ENCODE measurements at places on chromosomes 6 and 20.
A peak's percentile ranks its signal among the peaks of the same experiment; 100 is the strongest.

DNA sequence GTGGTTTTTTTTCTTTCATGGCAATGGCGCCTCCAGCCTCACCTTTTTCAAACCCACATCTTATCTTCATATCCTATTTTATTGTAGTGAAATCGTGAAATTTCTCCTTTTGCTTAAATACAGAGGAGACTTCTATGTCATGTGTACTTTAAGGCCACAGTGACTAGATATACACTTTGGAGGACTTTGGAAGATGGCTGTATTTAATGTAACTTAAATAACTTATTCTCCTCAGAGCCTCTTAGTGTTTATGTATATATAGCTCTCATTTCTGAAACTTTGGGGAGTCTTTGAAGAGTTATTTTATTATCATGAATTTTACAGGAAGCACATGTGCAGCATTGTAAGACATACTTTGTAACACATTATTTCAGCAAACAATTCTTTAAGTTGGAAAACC, 968 bp downstream of the LAMA2 start:
- DNase-seq: no peak

- peak; percentile 17 for DNase-seq
These were observed 60.4 kb upstream of the AKAP12 start for GRCh38 chr6:151179321-151179720.

- peak; percentile 26 for DNase-seq
These were observed 191.7 kb upstream of the HSF2 start for GRCh38 chr6:122207794-122208193.

DNA sequence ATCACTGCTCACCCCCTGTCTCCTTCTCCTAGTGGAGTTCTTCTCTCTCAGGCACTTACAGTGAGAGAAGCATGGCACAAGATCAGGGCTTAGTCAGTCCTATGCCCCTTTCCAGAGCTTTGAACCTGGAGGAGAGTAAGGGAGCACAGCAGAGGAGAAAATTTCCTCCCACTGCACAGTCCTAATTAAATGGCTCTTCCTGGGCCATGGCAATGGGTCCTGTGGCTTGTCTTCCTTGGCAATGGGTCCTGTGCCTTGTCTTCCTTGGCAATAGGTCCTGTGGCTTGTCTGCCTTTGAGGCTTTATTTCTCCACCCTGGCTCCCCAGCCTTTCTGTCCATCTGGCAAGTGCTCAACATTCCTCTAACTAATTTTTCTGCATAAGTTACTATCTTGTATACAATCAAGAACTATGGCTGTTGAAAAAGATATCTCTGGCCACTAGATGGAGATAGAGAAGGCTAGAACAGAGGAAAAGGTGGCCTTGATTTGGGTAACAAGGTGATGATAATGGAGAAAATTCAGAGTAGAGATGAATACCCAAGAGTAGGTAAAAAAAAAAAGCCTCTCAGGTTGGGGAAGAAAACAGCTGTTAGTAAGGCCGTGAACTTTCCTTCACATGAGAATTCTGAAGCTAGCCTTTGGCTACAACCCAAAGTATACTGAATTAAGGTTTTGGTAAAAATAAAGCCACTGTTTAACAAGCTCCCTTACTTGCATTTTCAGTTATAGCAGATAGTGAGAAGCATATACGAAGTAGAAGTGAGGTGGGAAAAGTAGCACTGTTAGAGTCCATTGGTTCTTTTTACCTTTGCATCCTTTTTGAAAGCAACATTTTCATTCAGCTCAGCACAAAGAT, 504.9 kb downstream of the DOK5 start:
- DNase-seq: no peak

DNA sequence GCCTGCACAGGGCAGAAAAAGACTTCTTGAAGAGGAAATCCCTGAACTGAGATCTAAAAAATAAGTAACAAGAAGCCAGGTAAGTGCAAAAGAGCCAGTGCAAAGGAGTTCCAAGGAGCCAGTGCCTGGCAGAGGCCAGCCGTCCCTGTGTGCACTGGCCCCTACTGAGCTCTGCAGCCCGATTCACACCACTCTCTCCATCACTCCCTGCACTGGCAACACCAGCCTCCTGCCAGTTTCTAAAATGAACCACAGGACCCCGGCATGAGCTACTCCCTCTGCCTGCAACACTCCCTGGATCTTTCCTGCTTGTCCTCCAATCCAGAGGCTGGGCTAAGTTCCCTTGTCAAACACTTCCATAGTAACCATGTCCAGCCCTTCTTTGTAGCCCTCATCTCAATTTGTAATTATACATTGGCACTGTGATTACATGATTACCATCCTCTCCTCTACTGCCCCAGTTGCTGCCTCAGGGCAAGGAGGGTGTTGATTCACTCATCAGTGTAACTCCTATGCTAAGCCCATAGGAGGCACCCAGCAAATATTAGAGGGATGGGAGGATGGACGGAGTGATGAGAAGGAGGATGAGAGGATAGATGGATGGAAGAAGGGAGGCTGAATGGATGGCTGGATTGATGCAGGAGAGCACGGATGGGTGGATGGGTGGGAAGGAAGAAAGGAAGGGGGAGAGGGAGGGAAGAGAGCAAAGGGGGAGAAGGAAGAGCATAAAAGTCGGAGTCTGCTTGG, 49.3 kb downstream of the SIRPA start:
- no peak for DNase-seq

GRCh38 chr6:16953905-16954304, 147.9 kb upstream of the STMND1 start:
- no peak for DNase-seq

GRCh38 chr6:152680151-152680550, 17.5 kb upstream of the MYCT1 start:
- DNase-seq: no peak

DNA sequence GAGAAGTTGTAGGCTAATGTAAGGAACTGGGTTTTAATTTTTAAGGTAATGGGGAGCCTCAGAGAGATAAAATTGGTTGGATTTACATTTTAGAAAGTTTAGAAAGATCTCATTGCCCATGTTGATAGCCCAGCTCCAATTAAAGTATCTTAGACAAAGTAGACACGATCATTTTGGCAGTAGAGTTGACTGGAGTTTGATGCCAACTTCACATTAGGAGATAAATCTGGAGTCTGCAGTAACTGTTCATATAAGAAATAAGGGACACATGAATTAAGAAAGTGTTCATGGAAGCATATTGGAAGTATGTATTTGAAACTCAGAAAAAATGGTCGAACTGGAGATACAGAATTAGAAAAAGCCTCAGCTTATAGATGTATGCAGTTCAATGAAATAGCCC, 12.6 kb upstream of the E2F3 start:
- no peak for DNase-seq

GRCh38 chr6:104123227-104123626, 736.5 kb downstream of the HACE1 start:
- DNase-seq: no peak

GRCh38 chr6:98639089-98639635, 195.2 kb upstream of the POU3F2 start:
- no peak for DNase-seq

DNA sequence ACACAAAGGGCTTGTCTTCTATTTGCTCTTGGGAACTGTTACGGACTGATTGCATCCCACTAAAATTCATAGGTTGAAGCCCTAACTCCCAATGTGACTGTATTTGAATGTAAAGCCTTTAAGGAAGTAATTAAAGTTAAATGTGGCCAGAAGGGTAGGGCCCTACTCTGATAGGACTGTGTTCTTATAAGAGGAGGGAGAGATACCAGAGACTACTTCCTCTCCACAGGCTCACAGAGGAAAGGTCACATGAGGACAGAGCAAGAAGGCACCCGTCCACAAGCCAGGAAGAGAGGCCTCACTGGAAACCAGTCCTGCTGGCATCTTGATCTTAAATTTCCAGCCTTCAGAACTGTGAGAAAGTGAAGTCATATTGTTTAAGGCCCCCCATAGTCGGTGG, 211.9 kb downstream of the CDH26 start:
- DNase-seq: no peak

- no peak for DNase-seq
These were observed 77.7 kb upstream of the KCNG1 start for GRCh38 chr20:51100617-51101016.

GRCh38 chr6:71419217-71420094, 130.8 kb downstream of the OGFRL1 start:
- no peak for DNase-seq

DNA sequence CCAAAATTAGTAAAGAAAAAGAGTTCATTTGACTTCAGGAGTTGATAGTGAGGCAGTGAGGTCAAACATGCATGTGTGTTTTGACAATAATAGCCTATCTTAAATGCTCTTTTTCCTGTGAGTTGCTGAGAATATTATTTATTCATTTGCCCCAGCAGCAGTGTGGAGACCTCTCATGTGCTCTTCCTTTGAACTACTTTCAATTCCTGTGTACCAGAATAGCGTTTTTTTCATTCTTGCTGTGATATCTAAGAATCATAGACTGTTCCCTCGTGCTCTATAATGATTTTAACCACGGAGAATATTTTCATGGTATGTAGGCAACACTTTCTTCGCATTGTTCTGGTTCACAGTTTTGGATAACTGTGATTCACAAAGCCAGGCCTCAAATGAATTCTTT, 5.2 kb downstream of the CDYL start:
- DNase-seq: no peak

- no peak for DNase-seq
These were observed 771.4 kb upstream of the DEFB115 start for GRCh38 chr20:30486103-30486478.

GRCh38 chr6:15246217-15246665, 372 bp downstream of the JARID2 start:
- no peak for DNase-seq

DNA sequence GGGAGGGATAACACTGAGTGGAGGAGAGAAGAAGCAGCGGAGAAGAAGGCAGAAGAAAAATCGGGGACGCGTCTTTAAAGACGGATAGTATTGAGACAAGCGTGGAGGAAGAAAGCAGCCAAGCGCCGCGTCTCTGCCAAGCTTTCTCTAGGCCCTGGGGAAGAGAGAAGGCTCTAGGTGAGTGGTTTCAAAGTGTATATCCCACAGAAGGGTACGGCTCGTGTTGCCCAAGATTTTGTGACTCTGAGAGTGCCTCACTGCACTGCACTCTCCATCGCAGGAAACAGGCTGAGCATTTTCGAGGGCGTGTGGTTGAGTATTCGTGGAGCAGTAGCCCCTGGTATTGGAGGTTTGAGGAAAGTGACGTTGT, 185.4 kb downstream of the TRIM27 start:
- DNase-seq: no peak

- no peak for DNase-seq
These were observed 42.8 kb downstream of the METTL24 start for GRCh38 chr6:110315207-110315868.

DNA sequence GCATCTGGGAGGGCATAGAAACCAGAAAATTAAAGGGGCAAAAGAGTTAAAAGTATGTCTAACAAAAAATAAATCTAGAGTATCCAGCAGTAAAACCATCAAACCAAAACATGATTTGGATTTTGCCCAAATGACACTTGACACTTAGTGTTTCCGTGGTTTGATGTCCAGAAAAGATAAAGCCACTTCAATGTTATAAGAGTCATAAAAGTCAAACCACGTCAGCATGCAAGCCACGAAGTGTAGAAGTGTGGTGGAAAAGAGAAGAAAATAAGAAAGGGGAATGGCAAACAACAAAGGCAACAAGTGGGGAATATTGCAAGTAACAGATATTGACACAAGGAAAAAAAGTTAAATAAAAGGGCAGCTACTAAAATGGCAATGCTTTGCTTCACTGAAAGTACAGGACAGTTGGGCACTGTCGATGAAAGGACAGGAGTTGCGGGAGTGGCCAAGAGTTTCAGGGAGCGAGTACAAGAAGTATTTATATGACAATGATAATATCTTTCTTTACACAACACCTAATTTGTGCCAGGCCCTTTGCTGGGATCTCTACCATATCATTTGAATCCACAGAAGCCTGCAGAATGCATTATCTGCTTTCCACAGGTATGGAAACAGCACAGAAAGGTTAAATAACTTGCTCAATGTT, 6.3 kb upstream of the HDDC2 start:
- DNase-seq: no peak

GRCh38 chr20:37516811-37517750, 4.0 kb upstream of the NNAT start:
- no peak for DNase-seq

DNA sequence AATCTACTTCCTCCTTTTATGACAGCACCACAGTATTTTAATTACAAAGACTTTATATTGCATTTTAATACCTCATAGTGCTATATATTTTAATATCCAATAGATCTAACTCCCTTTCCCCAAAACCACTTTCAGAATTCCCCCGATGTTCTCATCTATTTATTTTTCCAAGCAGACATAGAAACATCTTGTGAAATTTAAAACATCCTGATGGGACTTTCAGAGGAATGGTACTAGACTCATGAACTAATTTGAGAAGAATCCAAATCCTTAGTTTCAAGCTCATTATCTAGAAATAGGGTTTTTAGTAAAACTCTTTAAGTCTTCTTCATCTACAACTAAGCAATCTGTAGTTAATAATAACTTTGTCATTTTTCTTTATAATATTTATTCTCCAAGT, 97.0 kb downstream of the TRERF1 start:
- no peak for DNase-seq

GRCh38 chr20:17624070-17624469, 54.2 kb downstream of the DSTN start:
- no peak for DNase-seq

- no peak for DNase-seq
These were observed 63.2 kb downstream of the SLC24A3 start for GRCh38 chr20:19275630-19276071.

DNA sequence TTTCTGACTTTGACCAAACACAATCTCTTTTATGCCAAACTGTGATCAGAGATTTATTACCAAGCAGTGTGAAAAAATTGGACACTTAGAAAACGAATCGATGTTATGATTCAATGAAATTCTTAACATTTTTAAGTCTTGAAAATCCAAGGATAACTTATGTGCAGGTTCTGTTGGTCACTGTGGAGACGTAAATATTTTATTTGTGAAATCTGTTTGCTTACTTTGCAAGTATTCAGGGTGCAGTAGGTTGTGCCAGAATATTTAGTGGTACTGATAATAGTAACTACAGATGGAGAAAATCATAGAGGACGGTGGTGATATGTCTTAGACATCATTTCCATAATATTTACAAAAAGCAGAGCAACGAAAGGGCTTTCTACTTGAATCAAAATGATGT, 97.3 kb downstream of the BMP2 start:
- DNase-seq: no peak

GRCh38 chr20:47610247-47610944, 108.7 kb downstream of the NCOA3 start:
- DNase-seq: peak; percentile 66

GRCh38 chr6:151551223-151551857, 57.5 kb downstream of the CCDC170 start:
- DNase-seq: no peak

GRCh38 chr6:142907544-142907943, 37.4 kb downstream of the HIVEP2 start:
- no peak for DNase-seq

GRCh38 chr6:127182501-127182900, 64.0 kb downstream of the RSPO3 start:
- no peak for DNase-seq
